Endothelial cell (in vitro differentiated cells): ENCODE measurements at places on chromosomes 2 and 18. TPM values are rescaled to one million over a fixed set of nuclear protein-coding genes. Genes with fewer than 3 reads are reported as not detected.

DNA sequence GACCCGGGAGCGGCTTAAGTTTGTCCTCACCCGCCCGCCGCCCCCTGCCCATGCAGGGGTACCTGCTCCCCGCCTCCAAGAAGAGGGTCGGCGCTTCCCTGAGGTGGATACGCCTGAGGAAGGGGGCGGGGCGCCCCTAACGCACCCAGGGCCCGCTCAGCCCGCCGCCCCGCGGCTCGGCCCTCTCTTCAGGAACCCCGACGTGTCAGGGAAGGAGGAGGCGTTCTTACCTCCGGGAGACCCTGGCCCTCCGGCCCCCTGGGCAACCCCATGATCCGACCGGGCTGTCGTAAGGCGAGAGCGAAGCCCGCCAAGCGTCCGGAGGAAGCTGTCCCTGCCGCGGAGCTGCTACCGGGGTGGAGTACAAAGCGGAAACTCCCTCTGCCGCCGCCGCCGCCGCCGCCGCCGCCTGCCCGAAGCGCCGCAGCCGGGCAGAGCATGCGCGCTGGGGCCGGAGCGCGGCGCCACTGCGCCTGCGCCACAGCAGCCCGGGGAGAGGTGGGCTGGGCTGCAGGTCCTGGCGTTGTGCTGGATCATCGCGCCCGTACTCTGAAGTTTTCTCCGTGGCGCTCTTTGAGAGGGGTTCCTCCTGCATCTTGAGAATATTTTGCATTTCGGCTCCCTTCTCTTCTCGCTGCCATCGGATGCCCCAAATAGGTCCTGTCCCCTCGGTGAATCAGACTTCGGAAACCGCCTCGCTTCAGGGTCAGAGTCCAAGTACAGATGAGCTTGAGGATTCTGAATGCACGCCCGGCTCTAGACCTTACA lies at the start of gene CCDC93:
Gene CCDC93, minus strand, starts transcription at position 347 of the 768 bp plus-strand sequence. Its CDS starts 75 bp downstream, at position 272.
- peak; percentile 91 for DNase-seq

DNA sequence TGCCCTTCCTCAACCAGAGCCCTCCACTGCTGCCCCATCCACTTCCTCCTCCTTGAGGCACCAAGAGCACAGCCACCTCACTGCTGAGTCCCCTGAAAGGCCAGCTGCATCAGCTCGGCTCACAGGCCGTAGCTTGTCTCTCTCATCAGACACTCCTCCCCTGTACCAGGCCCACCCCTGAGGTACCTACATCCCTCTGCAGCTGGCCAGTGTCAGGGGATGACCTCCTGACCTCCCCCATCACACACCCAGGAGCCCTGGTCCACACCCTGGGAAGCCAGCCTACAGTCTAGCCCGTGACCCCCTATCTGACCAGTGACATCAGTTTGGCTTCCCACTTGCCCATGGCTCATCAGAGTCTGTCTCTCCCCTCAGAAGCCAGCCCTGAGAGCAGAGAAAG lies 205.6 kb downstream of the TNS1 start:
- no peak for DNase-seq

DNA sequence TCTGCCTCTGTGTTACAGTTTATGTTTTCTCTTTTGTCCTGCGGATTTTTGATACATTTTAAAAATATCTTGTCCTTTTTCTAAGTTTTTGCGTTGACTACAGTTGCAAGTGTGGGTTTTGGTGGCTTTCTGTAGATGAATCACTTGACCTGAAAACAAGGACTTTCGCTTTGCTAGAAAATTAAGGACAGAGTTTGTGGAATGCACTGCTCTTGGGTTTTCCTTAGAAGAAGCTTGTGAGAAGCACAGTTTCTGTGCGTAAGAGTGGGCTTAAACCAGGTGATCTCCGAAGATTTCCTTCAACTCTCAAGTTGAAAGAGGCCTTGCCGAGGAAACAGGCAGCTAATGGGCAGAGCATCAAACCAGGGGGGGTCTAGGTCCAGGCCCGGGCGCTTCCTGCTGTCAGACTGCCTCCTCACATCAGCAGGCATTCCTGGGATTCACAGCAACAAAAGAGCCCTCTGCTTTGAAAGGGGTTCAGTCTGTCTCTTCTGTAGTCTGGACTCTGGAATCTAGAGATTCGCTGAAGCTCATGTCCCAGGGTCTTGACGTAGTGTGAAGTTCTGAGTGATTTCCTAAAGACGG lies 17.3 kb downstream of the NCK2 start:
- peak; percentile 57 for DNase-seq

DNA sequence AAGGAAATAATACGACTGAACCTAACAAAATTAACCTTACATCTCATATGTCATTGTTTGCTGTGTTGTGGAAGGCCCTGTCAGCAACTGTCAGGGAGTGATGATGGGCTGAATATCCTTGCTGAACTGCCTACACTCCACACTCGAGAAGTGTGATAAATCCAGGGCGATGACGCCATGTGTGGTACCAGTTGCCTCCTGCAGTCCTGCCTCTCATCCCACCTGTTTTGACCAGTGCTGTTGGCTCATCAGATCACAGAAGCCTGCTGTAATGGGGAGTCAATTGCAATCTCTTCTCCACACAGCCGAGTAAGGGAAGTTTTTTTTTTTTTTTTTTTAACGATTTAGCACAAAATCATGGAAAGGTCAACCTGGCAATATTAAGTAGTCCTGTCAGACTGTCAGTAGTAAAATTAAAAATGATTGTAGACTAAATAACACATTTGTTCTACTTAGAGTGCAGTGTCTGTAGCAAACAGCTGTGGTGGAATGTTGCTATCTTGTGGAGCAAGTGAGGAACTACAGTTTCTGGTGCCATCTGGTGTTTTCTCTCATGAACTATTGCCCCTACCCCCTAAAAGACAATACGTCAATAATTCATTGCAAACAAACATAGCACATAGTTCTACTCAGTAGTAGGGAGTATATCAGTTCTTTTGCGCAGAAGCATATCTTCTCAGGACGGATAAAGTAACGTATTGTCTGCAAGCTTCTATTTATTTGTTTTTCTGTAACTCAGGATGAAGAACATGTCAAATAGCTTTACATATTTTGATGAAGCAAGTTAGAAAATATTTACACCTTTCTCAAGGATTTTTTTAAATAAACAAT lies 347.6 kb downstream of the CTNNA2 start:
- peak; percentile 15 for DNase-seq

- no peak for DNase-seq
Measured at GRCh38 chr2:234670806-234671205, 173.9 kb upstream of the ARL4C start.

- peak; percentile 24 for DNase-seq
Measured at GRCh38 chr18:74457043-74457724, at the start of gene DIPK1C. DIPK1C (minus strand) TSS chr18:74457308; CDS start chr18:74457259, 49 bp downstream.

The UGT1A10 gene
- total RNA-seq, result not detected
